Immature natural killer cell (primary cell): ENCODE measurements at places on chromosomes 11 and 22.

GRCh38 chr11:15773476-15774387 lies 582.6 kb downstream of the SOX6 start:
- no peak for DNase-seq

- DNase-seq = peak; percentile 94
Measured at GRCh38 chr11:1852877-1853276, at the start of gene LSP1. LSP1 (plus strand) TSS chr11:1853084; CDS start chr11:1853145, 61 bp downstream.

- DNase-seq = no peak
Measured at GRCh38 chr11:45412051-45412471, 125.9 kb upstream of the SYT13 start.

DNA sequence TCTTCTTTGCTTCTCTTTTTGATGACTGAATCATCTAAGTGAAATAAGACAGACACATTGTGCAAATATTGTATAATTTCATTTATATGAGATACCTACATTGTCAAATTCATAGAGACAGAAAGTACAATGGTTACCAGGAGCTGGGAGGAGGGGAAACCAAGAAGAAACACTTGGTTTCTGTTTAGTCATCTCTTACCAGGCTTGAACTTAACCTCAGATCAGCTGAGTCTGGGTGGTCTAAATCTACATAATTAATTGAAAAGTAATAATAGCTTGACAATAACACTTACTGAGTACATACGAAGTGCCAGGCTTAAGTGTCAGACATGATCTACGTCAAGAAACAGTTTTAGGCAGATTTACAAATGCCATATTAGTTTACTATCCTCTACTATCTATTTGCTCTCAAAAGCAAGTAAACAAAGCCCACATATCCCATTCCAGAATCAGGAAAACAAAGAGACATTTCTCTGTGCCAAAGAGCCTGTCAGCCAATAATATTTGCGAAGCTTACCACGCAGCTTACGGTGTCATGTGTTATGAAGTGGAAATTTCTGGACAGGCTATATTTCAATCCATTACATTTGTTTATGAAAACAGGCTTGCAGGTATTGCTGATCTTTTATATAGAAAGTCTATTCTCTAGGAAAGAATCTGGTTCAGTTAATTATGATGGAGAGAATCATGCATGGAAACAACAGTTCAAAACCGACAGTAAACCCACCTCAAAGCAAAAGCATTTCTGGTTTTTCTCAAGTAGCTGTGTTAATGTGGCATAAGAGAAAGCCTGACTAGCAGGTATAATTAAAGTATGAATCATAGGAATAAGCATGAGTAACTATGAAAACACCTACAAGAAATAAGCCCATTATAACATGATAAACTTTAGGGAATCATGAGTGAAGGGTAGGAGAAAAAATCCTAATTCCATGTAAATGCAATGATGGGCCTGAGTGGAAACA lies 2.7 kb upstream of the ARHGAP42 start:
- no peak for DNase-seq

GRCh38 chr11:46278387-46279125 lies 1.1 kb downstream of the CREB3L1 start:
- DNase-seq = no peak

DNA sequence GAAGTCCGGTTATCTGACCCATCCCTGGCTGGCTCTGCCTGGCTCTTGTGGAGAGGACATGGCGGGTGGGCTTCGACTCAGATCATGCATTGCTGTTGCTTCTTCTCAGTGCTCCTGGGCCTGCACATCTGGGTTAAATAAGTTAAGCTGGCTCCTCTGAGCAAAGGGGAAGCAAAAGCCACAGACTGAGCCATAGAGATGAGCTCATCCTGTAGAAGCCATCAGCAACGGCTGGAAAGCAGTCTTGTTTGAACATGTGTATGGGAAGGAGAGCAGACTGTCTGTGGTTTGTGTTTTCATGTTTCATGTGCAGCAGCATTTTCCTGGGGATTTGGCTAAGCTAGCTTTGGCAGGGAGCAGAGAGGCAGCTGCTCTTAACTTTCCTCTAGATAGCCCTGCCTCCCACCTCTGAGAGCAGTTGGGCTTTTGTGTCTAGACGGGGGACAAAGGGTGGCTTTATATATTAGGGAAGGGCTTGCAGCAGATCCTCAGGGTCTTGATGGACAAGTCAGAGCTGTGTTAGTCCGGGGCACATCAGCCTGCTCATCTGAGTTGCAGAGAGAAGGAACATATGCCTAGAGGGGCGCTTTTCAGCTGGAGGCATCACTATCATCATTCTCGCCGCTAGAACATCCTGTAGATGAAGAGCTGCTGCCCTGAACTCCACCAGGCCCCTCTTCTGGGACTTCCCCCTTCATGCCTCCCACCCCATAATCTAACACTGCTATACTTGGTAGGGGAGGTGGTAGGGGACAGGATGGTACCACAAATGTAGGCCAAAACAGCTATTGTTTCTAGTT lies 14.9 kb downstream of the DCPS start:
- DNase-seq = peak; percentile 75

DNA sequence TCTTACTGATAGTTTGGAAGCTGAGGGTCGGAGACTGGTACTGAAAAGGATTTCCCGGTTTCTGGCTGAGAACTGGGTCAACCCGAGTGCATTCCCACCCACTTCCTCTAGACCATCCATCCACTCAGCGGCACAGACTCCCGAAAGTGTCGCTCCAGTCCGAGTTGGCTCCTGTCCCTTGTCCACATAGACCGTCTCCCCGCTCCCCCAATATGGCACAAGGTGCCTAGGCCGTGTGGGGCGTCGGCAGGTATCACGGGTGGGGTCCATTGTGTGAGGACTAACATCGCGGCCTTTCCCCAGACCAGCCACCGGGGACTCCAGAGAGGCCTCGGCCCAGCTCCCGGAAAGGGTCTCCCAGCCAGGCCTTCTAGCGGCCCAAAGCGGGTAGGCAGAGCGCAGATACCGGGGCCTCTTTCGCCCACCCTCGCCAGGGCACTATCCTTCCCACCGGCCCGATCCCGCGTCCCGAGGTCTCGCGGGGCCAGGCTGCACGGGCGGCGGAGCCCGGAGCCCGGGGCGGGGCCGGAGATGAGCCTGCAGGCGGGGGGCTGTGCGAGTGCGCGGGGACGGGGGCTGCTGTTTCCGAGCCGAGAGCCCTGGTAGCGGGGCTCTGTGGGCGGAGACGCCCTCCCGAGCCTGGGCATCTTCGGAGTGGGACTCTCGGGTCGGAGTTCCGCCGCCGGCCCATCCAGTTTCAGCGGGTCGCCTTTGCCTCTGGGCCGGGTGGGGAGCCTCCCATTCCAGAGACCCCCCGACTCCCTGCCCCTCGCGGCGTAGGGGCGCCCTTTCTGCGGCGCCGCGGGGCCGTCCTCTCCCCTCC lies 21.1 kb downstream of the SERPINH1 start:
- DNase-seq = peak; percentile 38

DNA sequence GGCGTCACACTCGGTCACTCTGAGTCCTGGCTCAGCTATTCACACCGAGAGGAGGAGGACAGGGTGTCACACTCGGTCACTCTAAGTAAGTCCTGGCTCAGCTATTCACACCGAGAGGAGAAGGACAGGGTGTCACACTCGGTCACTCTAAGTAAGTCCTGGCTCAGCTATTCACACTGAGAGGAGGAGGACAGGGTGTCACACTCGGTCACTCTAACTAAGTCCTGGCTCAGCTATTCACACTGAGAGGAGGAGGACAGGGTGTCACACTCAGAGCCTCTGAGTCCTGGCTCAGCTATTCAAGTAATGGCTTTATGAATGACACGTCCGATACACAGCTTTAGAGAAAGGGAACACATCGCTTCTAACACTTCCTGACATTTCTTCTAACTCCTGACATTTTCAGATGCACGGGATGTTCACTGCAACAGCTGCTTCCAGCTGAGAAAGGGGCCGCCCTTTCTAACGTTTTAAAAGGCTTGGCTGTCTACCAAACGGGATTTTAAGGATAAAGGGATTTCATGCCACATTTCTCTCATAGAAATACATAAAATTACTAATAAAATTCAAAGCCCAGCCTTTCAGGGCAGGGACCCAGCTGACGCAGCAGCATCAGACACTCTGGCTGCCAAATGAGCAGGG lies 28.1 kb downstream of the DRD4 start:
- DNase-seq = no peak

- no peak for DNase-seq
Measured at GRCh38 chr11:104970756-104971155, 2.4 kb upstream of the CASP4 start.

- no peak for DNase-seq
Measured at GRCh38 chr22:21564411-21564810, 3.1 kb upstream of the UBE2L3 start.

DNA sequence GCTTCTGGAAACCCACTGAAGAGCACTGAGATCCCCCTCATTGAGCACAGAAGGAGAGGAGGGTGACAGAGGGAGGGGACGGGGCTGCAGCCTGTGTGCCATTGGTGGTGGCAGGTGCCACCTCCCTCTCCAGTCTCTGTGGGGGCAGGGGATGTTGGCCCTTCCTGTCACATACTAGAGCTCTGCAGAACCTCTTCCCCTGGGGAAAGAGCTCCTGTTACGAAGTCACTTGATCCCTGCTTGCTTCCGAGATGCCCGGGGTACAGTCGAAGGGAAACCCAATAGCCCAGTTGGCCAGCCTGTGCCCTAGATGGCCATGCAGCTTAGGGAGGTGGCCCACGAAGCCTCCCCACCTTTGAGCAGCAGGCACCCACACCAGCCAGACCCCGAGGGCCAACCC lies 29.4 kb downstream of the DAGLA start:
- no peak for DNase-seq

DNA sequence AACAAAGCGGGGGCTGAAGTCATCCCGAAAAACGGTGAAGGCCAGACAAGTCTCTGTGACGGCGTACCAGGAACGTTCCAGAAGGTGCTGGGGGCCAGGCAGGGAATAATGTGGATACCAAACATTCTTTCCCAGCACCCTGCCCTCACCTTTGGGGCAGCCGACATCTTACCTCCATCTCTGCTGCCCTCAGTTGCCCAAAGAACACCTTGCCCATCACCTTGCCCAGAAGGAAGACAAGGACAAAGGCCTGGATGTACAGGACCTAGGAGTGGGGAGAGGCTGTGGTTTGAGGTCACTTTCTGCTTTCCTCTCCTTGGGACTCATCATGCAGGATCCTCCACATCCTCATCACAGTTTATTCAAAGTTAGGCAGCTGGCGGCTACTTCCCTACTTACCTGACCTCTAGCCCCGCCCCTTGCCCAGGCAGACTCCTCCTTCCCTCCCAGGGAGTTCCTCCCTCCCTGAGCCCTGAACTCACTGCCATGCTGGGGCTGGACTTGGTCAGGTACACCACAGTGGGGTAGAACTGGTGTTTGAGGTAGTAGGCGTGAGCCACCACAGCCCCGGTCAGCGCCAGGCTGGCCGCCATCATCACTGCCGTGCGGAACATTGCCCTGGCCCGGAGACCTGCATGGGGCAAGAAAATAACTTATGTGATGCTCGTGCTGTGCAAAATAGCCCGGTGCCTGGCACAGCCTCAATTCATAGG lies 1.2 kb downstream of the SYVN1 start:
- DNase-seq = peak; percentile 29

- no peak for DNase-seq
Measured at GRCh38 chr22:17866127-17866526, 91.9 kb upstream of the BID start.

- no peak for DNase-seq
Measured at GRCh38 chr11:9144828-9145227, 53.4 kb upstream of the SCUBE2 start.
